ENCODE measurements at places on chromosomes 12 and 14.

DNA sequence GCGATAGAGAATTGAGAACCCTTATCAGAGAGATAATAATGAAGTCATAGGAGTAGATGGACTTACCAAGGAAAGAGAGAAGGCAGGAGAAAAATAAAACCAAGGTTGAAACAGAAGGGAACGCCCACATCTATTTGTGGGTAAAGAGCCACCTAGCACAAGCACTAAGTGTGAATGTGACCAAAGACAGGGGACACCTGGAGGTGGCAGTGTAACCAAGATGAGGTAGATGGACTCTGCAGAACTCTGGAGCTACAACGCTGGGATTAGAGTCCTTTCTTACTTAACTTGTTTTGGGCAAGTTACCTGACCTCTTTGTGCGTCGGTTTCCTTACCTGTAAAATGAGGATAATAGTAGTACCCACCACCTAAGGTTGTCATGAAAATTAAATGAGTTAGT is 101.9 kb downstream of the SLC5A8 start:
- DNase-seq = no peak

- no peak for DNase-seq
Measured at GRCh38 chr14:24911324-24912109, 138.4 kb downstream of the STXBP6 start.

DNA sequence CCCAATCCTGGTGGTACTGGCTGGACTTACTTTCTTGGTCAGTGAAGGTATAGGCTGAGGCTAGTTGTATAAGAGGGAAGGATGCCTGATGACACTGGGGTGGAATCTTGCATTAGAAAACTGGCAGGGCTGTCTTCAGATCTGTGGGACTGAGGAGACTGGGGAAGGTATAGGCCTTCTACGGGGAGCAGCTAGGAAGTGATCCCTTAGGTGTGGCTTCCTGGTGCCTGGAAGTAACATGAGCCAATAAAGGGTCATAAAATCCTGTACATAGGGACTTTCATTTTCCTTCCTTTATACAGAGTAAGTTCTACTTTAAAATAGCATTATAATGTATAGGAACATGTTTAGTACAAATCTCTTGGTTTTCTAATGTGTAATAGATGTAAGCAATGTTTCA is 716.8 kb downstream of the LRFN5 start:
- DNase-seq = no peak

GRCh38 chr12:74449872-74450271 is 87.8 kb upstream of the ATXN7L3B start:
- DNase-seq = no peak

GRCh38 chr14:51862176-51862796 is 1.9 kb downstream of the GNG2 start:
- no peak for DNase-seq

DNA sequence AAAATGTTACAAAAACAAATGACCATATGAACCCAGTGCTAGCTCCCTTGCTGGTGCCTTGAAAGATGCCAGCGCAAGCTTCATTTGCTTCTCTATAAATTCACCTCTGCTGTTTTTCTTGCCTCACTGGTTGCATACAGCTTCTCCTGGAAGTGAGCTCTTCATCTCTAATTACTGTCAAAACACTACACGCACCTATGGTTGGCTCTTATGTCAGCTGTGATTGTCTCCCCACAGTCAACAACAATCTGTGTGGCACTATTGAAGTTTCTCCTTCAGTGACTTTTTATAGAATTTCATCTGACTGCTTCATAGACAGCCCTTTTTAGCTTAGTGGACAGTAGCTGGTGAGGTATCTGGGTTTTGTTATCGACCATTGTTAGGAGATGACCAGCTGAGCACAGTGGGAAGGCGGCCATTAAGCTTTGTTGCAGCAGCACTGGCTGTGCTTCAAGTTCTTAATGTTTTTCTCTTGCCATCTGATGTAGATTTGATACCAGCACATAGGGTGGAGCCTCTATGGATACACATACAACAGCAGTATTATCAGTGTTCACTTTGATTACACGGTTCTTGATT is 131.8 kb downstream of the KITLG start:
- no peak for DNase-seq

- DNase-seq = no peak
Measured at GRCh38 chr12:31003861-31004640, 69.6 kb upstream of the DDX11 start.

- DNase-seq = no peak
Measured at GRCh38 chr14:103716091-103716801, 636 bp downstream of the ZFYVE21 start.

- no peak for DNase-seq
Measured at GRCh38 chr12:12086973-12087692, 16.4 kb downstream of the BCL2L14 start.

DNA sequence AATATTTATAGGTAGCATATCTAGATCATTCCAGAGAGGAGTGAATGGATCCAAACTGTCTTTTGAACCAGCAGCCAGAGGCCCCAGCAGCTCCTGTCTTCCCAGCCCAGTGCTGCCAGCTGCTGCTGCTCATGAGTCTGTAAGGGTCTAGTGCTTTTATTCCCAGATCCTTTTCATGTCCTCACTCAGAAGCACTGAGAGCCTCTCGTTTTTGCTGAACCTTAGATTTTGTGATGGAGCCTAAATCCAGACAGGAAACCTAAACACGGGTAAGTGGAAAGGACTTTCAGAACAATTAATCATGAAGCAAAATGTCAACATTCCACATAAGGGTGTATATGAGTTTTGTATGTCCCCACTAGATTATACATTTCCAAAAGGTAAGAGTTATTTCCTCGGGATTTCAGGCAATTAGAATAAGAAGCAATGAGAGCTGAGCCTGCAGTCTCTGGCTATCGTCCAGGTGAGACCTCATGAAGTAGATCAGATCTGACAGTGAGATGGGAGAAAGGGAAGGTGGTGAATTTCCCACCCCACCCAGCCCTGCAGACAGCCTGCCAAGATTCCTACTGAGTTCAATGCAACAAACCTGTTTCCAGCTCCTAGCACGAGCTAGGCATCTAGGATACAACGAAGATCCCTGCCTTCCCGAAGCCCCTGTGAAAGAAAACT is 84.4 kb downstream of the NINJ2 start:
- no peak for DNase-seq

DNA sequence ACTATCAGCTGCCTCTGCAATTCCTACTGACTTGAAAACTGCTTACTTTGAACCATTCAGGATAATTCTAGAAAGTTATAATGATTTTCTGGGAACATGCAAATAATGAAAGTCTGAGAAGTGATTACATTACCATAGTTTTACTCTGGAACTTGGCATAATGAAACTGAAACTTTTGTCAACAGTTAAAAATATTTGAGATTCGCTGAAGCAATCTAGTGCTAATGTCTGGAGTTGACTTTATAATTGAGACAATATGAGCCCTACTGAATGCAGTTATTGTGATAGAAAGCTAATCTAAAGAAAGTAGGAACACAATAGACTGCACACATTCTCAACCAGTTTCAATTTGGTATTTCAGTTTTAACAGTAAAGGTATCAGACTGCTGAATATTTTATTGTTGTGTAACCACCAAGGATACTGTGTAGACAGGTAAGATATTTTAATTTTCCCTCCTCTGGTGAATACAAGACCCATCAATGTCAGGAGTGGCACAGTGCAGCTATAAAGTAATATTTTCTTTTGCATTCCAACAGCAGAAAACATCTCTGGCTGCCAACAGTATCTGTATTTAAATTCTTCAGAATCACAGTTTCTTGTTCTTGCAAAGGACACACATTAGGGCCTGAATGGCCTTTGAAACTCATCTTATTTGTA is 483.5 kb downstream of the ATP23 start:
- DNase-seq = no peak

DNA sequence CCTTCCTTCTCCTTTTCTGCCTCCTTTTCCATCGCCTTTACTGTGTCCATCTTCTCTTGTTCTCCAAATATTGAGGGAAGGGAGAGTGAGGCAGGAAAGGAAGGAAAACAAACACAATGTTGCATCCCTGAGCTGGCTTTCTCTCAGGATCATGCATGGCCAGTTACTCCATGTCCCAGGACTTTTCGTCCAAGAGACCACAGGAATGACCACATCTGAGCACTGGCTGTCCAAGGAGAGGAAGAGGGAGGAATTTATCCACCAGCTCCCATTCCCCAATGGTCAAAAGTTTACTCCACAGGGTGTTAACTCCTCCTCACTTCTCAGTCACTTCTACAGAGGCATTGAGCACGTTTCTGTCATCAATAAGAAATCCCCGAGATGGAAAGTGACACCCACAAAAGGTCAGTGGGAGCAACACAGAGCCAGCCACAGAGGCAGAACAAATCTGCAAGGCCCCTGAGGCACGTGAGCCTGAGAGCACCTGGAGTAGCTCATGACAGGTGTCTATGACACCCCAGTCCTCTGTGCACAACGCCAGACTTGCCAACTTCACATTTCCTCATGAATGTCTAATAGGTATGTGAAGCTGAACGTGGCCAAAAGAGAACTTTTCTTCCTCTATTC is 177.3 kb upstream of the NUDT4 start:
- no peak for DNase-seq

- no peak for DNase-seq
Measured at GRCh38 chr12:13811061-13811460, 170.3 kb downstream of the GRIN2B start.

DNA sequence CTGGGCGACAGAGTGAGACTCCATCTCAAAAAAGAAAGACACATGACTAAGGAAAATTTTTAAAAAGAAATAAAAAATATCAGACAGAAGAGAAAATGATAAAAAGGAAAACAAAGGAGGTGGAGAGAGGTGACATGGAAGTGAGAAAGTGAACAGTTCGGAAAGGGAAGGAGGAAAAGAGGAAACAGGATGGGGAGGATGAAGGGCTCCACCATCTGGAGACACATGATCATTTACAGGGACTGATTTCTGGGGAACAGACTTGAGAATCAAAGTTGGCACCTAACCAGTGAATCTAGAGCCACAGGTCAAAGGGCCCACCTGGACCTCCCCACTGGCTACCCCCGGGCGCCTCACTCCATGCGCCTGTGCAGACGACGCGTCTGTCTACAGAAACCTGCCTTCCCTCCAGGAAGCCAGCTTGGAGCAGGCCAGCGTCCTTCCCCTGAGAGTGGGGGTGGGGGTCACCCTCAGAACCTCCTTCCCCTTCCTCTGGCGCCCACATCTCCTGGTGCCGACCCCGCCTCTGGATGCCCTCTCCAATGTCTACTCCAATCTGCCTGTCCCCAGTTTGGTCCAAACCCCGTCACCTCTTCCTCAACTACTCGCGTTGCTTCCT is 60.5 kb downstream of the AMN start:
- DNase-seq = no peak

DNA sequence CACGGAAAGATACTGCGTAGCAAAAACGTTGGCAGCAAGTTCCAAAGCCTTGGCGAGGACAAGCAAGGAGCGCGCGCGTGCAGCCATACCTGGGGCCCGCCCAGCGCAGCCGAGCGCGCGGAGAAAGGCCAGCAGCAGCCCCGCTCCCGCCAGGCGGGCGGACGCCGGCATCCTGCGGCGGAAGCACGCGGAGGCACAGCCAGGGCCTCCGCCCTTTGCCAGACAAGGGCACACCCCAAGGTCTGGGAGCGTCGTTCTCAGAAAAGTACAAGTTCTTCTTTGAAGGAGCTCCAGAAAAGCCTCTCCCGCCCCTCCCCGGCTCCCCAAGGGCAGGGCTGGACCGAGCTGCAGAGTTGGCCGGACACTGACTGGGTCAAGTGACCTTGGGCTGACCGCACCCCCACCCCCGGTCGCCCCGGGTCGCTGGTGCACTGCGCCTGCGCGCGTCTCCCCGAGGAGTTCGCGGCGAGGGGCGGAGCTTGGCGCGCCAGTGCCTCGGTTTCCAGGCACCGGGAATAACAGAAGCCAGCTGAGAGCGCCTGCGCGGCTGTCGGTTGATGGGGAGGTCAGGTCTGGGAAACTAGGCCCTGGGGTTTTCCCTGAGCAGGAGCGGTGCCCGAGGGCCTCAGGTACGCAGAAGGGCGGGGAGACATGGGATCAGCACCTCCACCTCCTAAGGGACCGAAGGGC is at the start of gene ZC2HC1C:
Gene ZC2HC1C (plus strand): TSS at position 521 of the 690 bp plus-strand sequence. CDS start 933 bp downstream, outside the sequence.
- DNase-seq = peak; percentile 19

- DNase-seq = no peak
Measured at GRCh38 chr14:92970271-92970670, 47.3 kb downstream of the CHGA start.

- no peak for DNase-seq
Measured at GRCh38 chr14:63091394-63091996, 46.2 kb upstream of the KCNH5 start.

DNA sequence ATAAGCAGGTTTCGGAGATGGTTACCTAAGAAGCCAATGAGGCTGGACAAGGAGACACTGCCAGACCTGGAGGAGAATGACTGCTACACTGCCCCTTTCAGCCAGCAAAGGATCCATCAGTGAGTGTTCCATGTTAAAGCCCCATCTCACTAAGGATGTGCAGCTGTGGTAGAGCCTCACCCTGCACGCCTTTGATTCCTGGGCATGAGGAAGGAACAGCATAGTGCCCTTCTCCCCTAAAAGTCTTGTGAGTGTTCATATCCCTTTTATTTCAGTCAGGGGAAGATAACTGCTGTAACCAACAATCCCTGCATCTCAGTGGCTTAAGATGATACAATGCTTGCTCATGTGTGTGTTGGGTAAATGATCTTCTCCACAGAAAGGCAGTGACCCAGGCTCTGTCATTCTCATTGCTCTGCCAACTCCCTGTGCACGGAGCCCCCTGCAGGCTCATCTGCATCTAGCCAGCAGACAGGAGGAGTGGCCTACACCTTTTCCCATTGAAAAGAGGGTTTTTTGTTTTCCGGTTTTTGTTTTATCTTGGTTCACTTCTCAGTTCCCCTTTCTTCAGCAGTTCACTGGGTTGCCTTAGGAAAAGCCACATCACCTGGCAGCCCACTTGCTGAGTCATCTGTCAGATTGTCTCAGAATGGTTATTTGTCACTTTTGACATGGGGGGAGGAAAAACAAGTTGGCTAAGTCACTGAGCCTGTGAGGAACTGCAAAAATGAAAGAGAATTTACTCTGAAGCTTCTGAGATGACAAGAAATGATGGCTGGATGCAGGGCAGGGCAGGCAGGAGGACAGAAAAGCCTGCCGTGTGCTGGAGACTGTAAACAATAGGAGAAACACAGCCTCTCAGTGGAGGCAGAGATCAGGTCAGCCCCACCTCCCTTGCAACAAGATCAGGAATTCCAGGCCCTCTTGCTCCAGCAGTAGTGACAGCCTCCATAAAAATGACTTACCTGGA is 193.3 kb downstream of the ANO4 start:
- no peak for DNase-seq

GRCh38 chr14:88264116-88264515 is 59.0 kb downstream of the KCNK10 start:
- DNase-seq = no peak

DNA sequence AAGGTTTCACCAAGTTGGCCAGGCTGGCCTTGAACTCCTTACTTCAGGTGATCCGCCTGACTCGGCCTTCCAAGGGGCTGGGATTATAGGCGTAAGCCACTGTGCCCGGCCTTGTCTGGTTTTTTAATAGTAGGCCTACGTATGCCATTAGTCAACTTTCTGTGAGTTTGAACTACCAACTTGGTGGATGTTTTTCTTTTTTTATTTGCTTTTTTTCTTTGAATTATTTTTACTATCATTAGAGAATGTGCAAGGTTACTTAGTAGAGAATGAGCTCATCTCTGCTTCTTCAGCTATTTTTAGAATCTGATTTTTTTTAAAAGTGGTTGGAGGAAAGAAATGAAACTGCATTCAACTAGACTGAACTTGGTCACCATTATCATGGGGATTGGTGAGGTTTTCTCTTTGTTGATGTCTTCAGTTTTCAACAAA is 51.4 kb downstream of the HMGA2 start:
- DNase-seq = no peak

Data from stimulated activated CD8-positive, alpha-beta memory T cell treated with anti-CD3 and anti-CD28 coated beads, Interleukin-7, amount 100 ng/mL, for 24 hours (primary cell).